ENCODE measurements at places on chromosomes 6 and 20.

DNA sequence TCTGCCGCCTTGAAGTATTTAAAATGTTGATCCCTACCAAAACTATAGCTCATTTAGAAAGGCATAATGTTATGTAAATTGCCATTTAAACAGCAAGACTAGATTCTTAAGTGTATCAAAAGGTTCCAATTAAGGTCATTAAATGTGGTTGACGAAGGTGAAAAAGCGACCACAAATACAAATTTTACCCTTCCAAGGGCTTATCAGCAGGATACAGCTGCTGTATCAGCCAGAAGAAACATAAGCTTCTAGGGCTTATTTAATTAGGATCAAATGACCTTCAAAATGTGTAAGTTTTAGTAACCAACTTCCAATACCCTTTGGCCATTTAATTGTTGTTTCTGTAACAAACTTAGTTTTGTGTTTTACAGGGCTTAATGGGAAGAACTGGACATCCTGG is 139.9 kb downstream of the COL9A1 start:
- DNase-seq, result no peak

DNA sequence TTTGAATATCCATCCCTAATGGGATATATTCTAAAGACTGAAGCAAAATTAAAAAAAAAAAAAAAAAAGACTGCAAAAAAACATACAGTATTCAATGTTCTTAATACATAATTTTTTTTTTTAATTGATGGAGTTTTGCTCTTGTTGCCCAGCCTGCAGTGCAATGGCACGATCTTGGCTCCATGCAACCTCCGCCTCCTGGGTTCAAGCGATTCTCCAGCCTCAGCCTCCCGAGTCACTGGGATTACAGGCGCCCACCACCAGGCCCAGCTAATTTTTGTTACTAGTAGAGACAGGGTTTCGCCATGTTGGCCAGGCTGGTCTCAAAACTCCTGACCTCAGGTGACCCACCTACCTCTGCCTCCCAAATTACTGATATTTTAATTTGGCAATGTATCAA is 29.3 kb downstream of the RANBP9 start:
- no peak for DNase-seq

- peak; percentile 7 for DNase-seq
Measured at GRCh38 chr6:80263585-80263984, 157.1 kb downstream of the BCKDHB start.

- no peak for DNase-seq
Measured at GRCh38 chr20:60863548-60863947, 388.5 kb upstream of the CDH4 start.

DNA sequence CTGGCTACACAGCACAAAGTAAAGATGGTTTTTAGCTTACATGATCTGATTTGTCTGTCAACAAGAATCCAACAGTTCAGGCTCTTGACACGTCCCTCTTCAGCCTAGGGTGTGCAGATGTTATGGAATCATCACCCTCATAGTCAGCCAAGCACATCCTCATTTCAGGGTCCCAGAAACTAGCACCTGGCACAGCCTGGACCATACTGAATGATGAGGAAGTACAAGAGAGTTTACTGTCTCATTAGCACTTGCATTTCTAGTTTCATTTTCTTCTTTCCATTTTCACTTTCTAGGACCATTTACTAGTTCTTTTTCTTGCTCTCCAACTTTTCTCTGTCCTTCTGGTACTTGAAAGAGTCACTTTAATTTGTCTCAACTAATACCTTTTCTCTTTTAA is 6.5 kb downstream of the RIPOR2 start:
- no peak for DNase-seq

- no peak for DNase-seq
Measured at GRCh38 chr20:34864216-34864615, 8.4 kb downstream of the GGT7 start.

DNA sequence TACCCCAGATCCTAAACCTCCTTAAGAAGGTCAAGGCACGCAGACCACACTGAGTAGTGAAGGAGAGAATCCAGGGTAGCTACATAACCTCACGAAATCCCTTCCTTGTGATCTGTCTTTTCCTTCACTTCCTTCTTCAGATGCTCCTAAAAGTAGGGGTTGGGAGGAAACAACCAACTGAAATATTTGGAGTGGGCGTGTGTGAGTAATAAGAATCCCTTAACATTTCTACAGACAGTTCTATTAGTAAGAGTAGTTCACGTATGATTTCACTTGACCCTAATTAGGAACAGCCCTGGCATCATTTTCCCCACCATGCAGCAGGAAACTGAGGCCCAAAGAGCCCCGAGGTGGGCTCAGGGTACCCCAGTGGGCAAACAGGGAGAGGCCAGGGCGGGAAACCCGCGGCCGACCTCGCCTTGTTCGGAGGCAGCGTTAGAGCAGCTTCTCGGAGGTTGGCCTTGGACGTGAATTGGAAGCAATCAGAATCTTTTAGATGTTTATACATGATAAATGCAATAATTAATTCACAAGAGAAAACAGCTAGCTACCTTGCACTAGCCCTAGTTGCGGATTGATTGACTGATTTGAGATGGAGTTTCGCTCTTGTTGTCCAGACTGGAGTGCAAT is 859 bp upstream of the RAE1 start:
- DNase-seq, result no peak

DNA sequence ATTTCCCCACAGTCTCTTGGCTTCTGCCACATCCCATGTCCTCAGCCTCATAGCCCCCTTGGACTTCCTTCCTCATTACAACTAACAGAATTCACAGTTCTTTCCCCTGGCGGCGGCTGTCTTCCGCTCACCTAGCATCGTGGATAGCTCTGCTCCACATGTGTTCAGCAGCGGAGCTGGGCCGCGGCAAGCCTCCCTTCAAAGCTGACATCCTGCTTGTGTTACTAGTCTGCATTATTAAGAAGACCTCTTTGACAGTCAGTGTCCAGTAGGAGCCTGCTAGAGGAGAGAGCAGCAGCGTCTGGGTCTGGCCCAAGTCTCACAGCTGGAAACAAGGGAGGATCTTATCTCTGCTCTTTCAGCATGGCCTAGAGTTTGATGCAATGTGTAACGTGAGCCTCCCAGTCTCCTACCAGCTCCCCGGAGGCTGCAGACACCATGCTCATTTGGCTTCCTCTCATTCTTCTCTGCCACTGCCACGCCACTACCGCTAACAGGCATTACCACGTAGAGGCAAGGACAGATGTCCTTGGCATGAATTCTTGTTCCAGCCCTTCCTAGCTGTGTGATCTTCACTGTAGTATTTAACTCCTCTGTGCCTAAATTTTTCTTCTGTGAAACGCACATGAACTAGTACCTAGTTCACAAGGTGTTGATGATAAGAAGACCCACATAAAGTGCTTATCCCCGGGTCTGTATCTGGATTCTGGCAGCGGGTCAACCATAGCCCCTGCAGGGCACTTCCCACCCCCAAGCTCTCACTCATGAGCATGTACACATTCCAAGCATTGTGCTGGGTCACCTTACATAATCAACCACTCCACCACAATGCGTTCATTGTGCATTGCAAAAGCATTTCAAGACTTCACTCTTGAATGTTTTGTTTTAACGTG is 107.1 kb upstream of the BACH2 start:
- peak; percentile 76 for DNase-seq

- no peak for DNase-seq
Measured at GRCh38 chr6:126891158-126891557, 227.3 kb upstream of the RSPO3 start.

DNA sequence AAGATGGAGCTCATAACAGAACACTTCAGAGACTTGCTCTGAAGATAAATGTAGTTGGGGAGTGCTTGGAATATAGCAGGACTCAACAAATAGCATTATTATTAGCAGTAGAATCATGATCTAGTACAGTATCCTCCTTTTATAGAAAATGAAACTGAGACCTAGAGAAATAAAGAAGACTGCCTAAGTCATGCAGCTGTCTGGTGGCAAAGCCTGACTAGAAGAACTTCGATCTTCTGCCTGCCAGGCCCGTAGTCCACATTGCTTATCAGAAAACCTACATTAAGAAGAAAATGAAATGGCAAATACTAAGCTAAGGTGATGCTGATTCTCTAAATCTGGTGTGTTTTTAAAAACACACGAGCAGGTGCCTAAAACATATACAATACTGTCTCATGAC is 46.4 kb upstream of the DST start:
- no peak for DNase-seq

DNA sequence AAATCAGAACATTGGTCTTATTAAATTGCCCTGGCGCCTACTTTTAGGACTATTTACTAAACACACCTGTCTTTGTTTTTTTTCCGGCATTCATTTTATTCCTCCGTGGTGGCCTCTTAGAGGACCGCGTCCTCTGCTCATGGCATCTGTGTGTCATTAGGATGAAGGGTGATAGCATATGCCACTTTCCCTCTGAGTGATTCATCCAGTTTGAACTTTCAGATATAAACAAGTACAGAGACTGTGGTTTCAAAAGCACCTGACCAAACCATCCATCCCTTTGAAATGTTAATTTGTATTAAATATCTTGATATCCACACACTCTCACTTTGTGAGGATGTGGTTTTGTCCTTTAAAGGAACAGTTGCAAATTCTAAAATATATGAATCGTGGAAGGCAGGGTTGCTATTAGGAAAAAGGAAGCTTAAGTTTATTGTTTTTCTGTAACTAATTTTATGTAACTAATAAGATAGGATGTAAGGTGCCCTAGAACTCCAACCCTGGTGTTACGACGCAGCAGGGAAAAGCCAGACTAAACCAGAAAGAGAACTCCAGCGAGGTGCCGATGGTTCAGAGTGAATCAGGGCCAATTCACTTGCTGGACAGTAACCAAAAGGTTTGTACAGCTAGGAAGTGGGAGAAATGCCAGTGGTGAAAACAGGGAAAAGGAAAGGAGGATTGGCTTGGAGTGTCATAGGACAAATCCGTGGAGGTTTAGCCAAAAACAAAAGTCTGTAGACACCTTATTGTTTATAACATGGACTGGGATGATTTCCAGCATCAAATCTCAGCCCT is 98.7 kb downstream of the SHLD1 start:
- no peak for DNase-seq

DNA sequence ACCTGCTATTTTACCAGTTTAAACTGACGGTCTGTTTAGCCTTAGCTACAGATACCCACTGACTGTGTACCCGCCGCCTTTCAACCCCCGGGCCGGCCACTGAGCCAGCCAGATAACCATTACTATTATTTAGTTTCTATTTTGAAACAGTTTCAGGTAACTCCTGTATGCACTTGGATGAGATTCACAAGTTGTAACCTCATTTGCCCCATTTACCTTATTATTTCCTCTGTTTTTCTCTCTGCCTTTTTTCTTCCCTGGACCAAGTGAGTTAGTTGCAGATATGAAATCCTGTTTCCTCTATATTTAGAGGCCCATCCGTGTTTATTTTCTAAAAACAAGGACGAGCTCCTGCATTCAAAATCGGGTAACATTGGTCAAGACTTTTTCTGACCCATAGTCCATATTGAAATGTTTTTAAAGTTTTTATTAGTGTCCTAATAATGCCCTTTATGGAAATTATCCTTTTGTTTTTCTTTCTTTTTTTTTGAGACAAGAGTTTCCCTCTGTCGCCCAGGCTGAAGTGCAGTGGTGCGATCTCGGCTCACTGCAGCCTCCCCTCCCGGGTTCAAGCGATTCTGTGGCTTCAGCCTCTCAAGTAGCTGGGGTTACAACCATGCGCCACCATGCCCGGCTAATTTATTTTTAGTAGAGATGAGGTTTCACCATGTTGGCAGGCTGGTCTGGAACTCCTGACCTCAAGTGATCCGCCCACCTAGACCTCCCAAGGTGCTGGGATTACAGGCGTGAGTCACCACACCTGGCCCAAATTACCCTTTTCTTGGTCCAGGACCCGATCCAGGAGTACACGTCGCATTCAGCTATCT is 767 bp downstream of the AP5S1 start:
- DNase-seq, result no peak

- DNase-seq, result no peak
Measured at GRCh38 chr6:105911106-105911629, 175.0 kb upstream of the PRDM1 start.

- DNase-seq, result peak; percentile 55
Measured at GRCh38 chr20:2206957-2207769, 88.6 kb upstream of the TGM3 start.

DNA sequence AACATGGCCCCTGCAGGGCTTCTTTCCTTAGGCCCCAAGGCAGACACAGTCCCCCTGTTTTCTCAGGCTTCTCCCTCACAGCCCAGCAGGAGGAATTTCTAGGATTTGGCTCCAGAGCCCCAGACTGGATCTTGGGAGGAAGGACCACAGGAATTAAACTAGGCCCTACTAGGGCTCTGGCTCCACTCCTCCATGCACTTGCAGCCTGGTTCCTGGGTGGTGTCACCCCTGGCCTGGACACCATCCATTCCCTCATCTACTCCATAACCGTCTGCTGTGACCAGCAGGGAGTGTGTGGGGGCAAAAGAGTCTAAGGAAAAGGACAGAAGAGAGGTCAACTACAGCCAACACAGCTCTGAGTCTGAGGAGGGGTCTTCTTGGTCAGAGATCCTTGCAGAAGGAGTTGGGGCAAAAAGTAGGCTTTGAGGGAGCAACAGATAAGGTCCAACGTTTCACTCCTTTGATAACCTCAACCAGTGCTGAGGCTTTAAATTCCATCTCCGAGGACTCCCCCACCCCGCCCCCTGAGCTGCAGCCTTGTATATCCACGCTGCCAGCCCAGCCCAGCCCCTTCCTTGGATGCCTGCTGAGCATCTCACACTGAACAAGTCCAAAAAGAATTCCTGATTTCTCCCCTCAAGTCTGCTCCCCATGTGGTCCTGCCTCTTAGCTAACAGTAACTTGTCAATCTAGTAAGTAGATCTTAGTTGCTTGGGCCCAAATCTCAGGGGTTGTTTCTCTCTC is 27.9 kb upstream of the SPDEF start:
- no peak for DNase-seq

DNA sequence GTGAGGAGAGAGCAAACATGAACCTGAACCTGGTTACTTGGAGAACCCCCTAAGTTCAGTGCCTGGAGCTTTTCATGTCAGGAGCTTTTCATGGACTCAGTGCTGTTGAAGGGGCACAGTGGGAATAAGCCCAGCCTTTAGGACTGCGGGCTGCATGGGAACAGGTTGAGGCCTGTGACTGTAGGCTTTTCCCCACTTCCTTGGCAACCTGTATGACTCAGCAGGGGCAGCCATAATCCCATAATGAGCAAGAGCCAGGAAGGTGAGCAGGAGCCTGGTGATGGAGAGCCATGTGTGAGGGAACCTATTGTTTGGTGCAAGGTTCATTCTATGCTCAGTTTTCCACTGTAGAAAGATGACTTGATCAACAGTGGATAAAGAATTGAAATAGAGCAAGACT is 23.4 kb downstream of the MEP1A start:
- DNase-seq, result no peak

DNA sequence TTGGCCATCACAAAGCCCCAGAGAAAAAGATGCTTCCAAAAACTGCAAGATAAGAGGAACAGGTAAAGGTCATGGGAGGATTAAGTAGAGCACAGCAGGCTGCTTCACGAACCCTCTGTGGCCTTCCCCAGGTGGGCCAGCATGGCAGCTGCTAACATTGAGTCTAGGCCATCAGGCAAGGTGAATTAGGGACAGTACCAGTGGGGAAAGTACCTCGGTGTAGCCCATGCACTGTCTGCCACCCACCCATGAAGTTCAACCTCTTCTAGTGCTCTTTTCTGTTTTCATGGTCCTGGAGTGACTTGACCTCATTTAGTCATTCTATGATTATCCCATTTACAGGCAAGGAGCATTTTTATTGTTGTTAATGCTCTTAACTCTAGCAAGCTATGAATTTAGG is 108.6 kb upstream of the DUSP22 start:
- no peak for DNase-seq
